Activated T-cell treated with anti-CD3 and anti-CD28 coated beads for 4 hours (primary cell): ENCODE measurements at places on chromosomes 6 and 20.

DNA sequence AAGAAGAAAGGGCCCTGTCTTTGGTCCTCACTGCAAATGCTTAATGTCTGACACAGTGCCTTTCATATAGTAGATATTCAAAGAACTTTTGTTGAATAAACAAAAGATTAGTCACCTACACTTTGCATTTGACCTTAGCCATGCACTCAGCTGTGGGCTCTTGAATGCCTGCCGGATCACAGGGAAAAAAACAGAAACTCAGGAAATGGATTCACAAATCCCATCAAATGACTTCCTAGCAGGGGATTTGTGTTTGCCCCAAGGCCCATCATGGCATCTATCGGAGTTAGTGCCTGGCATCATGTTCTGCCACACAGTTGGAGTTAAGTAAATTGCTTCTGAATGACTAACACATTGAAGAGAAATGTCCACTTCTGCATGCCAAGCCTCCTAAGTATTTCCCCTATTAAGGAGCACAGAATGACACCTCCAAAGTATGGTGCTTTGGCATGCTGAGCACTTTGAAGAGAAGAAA is 72.3 kb upstream of the DST start:
- DNase-seq = no peak

GRCh38 chr20:62511915-62512610 is 36.3 kb upstream of the GATA5 start:
- DNase-seq = no peak

DNA sequence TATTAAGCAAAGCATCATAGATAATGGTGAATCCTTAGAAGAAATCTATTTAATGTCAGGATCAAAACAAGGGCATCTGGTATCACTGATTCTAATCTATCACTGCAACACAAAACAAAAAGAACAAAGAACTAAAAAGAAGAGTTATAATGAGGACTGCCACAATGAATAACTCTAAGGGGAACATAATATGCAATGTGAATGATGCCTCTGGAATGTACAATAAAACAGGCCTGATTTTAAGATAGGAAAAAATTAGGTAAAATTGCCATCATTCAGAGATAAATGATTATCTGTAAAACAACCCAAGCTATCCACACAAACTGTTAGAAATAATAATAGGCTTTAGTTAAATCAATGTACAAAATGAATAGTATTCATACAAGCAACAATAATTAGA is 936.7 kb upstream of the CITED2 start:
- no peak for DNase-seq

GRCh38 chr6:57158658-57159057 is 13.5 kb upstream of the BAG2 start:
- no peak for DNase-seq

DNA sequence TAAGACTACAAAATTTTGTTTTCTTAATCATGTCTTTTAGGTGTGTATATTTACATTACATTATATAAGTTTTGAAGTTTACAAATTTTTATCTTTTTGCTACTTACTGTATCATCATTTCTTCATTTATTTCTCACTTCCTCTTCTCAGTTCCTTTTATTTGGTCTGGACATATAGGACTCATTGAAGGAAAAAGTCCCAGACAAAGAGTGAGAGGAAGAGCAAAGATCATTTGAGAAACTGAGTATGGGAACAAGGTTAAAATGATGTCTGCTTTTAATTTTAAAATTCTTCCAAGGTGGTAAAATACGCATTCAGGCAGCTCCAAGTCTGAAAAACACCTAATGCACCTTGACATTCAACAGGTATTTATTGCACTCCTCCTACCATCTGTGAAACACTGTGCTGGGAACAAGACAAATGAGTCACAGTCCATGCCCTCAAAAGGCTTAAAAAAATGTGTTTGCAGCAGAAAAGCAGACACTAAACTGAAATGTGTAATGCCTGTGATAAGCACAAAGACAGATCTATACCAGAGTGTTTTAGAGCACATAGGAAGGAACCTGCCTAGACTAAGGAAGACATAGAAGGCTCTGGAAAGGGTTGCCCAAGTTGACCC is 63.2 kb downstream of the PKIB start:
- no peak for DNase-seq

GRCh38 chr6:110761371-110761770 is 53.9 kb downstream of the CDK19 start:
- DNase-seq = no peak

- no peak for DNase-seq
These were observed 765 bp downstream of the IRAK1BP1 start for GRCh38 chr6:78868116-78868515.

DNA sequence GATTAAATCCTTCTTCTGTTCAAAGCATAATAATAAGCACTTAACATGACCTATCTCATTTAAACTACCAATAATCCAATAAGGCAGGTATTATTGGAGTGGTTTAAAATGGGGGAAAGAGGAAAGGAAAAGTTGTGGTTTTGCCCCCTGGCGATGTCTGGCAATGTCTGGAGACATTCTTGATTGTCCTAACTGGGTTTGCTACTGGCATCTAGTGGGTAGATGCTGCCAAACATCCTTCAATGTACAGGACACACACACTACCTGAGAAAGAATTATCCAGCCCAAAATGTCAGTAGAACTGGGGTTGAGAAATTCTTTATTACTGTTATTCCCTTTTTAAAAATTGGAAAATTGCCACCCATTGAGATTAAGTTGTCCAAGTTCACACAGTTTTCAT is 25.2 kb upstream of the SRSF6 start:
- DNase-seq = no peak

DNA sequence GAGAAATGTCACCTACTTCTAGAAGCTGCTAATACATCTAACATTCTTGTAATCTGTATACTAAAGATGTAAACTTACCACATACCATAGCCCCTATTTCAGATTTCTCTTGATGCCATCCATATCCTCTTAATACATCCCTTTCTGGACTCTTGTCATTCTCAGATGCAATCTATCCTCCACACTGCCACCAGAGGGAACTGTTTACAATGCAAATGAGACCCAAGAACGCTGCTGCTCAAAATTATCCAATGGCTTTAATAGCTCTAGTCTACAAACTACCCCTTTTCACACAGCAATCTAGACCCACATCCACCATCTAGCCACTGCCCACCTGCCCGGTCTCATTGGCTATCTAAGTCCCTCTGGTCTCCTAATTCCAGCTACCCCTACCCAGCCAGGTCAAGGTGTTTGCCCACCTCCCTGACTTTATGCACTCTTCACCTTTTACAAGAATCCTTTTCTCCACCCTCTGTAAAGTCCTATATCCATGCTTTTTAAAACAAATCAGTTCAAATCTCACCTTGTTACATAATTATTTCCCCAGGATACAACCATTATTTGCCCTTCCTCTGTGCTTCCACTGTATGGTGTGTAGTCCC is 14.8 kb downstream of the FAXC start:
- DNase-seq = no peak

- DNase-seq = no peak
These were observed 326.9 kb downstream of the UBE3D start for GRCh38 chr6:82738773-82739172.

GRCh38 chr6:3247255-3248146 is 11.2 kb upstream of the PSMG4 start:
- no peak for DNase-seq

GRCh38 chr6:65708162-65708561 is 1.1 kb upstream of the EYS start:
- no peak for DNase-seq

- no peak for DNase-seq
These were observed 44.9 kb upstream of the CRISP1 start for GRCh38 chr6:49911252-49911651.

DNA sequence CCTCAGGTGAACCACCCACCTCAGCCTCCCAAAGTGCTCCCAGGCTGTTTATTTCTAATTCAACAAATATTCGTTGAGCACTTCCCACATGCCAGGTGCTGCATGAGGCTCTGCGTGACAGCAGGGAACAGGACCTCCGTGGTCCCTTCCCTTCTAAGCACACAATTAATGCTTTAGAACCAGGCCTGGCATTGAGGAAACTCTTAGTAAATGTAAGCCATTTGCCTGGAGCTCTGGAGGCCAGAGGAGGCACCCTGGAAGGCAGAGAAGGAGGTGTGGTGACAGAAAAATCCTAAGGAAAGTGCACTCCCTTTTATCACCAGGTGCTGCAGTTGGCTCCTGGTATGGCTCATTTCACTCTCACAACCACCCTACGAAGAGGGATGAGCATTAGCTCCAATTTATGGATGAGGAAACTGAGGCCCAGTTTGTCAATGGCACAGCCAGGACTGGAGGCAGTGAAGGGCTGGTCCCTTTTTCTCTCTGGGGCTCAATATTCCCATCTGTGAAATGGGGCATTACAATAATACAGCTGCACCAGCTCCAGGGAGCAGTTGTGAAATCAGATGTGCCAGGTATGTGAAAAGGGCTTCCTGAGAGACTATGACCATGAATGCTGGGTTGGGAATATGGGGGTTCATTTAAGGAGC is 8.1 kb upstream of the ID1 start:
- no peak for DNase-seq
